Fibroblast of skin of right biceps (primary cell): ENCODE measurements at places on chromosomes 5 and 9.

GRCh38 chr9:127628758-127629467 is 16.8 kb downstream of the STXBP1 start:
- no peak for DNase-seq

GRCh38 chr5:173864126-173865050 is 23.8 kb upstream of the CPEB4 start:
- DNase-seq, result no peak

- DNase-seq, result no peak
Observed at GRCh38 chr5:154002511-154003020, 36.1 kb downstream of the FAM114A2 start.

GRCh38 chr5:168460606-168461005 is 25.7 kb upstream of the RARS1 start:
- DNase-seq, result no peak

GRCh38 chr9:4674783-4675182 is 4.6 kb upstream of the CDC37L1 start:
- DNase-seq, result peak; percentile 89

DNA sequence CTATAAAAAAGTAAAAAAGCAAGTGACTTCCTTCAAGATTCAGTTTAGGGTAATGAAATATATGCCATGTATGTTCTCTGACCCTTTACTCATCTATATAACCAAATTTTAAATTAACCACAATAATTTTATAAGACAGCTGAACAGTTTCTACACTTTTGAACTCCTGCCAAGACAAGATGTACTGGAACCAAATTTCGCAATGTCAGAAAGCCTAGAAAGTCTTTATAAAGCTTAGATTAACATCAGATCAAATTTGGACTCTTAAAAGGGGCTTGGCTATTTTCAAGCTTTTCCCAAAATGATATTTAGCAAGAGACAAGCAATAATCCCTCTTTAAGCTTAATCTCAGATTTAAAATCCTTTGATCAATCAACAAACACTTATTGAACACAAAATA is 362.6 kb downstream of the PTPRD start:
- DNase-seq, result peak; percentile 56

DNA sequence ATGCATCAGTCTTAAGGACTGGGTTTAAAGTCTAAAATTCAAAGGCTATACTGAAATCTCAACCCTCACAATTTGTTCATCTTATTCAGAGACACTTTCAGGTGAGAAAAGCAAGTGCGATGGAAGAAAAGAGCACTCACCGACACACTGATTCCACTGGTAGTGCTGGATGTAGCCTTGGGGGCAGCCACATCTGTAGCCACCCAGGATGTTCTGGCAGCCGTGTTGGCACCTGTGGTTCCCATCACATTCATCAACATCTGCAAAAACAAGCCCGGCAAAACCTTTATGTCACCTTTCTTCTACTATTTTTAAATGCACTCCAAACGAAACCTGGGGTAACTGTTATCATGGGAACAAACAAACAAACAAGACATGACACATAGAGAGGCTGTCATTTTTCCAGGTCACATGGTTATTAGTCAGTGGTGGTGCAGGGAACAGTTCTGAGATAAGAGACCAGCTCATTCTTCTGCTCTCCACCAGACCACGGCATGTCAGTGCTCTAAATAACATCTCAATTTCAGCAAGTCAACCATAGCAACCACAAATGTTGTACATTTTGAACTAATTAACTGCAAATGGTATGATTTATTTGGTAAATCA is 188.4 kb downstream of the SLC12A2 start:
- DNase-seq, result peak; percentile 67

DNA sequence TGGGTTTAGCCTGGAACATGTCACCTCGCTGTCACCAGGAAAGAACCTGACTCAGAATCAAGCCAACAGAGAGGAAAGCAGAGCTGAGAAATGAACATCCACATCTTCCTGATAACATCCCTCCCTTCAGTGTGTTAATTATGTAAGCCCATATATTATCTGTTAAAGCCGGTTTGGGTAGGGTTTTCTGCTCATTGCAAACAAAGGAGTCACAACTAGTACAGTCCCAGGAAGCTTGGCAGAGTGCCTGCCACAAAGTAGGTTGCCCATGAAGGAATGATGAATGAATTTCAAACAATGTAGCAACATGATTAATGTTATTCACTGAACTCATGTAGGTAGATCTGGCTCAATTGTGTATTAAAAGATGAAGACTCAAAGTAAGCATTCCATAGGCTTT is 10.4 kb upstream of the PPARGC1B start:
- no peak for DNase-seq

GRCh38 chr9:38017885-38018186 is 51.2 kb downstream of the SHB start:
- DNase-seq, result no peak

DNA sequence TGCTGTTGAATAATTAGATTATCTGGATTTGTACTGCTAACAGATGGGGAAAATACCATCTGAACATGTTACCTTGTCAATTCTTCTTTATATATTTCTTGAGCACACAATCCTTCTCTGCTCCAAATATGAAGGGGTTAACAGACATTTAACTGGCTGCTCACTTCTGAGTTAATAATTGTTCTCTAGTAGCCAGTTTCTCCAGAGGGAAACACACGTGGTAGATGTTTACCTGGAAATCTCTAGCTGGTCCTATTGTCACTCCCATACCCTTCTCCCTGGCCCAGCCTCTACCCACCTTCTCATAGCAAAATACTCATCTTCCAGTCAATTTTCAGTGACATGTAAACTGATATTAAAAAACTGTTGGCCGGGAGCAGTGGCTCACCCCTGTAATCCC is 101.5 kb upstream of the ZNF462 start:
- no peak for DNase-seq

GRCh38 chr5:169106911-169107706 is 193.8 kb downstream of the SLIT3 start:
- peak; percentile 77 for DNase-seq

- DNase-seq, result peak; percentile 6
Observed at GRCh38 chr9:87742813-87743428, 17.0 kb downstream of the CTSL start.

- DNase-seq, result no peak
Observed at GRCh38 chr5:16656561-16657191, 39.9 kb upstream of the RETREG1 start.

GRCh38 chr9:6024035-6024554 is 8.7 kb upstream of the RANBP6 start:
- no peak for DNase-seq
